Pulmonary artery endothelial cell (primary cell): ENCODE measurements at places on chromosomes 12 and 14.
A peak's percentile ranks its signal among the peaks of the same experiment; 100 is the strongest.

GRCh38 chr12:78929075-78929418 lies 64.5 kb downstream of the SYT1 start:
- DNase-seq, result no peak

GRCh38 chr12:104275689-104276088 lies 27.9 kb upstream of the EID3 start:
- DNase-seq, result no peak

DNA sequence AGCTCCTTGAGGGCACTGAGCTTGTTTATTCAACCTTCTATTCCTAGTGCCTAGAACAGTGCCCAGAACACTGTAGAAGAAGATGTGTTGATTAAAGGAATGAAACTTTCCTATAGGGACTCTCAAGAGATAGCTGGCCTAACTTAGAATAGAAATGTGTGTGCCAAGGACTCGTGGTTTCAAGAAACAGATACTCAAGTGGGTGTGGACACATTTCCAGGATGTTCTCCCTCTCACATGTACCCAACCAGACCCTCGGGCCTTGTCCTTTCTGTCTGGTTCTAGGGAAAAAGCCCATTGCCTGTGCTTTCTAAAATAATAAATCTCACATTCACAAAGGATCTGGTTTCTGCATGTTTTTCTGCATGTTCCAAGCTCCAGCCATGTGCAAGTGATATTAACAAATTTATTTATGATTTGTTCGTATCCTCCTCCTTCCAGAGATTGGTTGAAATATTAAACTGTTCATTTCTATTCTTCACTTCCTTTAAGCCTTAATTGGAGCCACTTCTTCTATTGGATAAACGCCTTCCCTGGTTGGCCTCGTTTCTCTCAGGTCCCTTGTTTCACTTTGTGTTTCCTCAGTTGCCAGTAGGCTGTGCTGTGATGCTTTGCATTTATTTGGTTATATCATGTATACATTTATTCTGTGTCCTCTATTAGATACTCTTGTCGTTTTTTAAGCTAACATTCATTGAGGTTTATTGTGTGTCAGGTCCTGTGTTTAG lies 89.8 kb downstream of the CRADD start:
- no peak for DNase-seq

DNA sequence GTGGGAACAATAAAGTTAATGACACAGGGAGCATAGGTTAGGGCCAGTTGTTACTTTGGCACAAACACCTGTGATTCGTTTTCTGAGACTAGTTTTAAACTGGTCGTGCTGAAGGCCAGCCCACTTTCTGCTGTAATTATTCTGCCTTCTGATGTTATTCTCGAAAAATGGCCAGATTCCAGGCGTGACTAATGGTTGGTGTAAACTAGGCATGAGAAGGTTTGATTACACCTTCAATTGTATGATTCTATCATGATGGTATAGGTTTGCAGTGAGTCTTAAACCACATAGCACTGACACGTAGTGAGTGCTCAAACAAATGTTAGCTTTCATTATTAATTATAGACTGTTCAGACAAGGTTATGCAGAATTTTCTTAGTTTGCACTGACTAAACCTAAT lies 39.0 kb downstream of the CKB start:
- peak; percentile 30 for DNase-seq

- DNase-seq, result no peak
These were observed 2.9 kb upstream of the RTL1 start for GRCh38 chr14:100906420-100906819.

DNA sequence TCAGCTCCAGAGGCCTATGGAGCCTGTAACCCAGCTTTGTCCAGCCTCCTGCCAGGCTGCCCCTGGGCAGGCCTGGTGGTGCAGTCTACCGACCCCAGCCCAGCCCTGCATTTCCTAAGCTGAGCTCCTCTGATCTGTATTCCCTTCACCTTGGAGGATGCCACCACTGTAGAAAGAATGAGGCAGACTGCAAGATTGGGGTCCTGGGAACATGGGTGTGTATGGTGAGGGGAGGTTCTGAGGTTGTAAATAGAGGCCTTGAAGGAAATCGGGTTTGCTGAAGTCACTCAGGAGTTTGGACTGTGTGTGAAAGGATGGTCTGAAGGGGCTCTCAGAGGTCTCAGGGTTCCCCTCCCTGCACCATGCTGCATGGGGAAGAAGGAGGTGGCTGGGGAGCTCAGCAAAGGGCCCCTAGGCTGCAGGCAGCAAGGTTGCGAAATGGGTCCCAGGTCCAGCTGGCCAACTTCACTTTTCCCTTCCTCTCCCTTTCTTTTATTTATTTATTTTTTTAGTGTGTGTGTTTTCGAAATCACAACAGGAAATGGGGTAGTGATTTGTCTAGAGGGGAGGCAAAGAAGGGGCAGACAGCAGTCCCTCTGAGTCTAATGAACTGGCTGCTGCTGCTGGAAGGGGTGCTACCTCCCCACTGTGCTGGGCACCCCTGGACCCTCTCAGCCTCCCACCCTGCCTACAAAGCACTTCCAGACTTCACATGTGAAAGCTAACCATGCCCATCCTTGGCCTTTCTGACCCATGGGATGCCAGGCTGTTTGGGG lies 1.2 kb upstream of the LRP1-AS start:
- no peak for DNase-seq

DNA sequence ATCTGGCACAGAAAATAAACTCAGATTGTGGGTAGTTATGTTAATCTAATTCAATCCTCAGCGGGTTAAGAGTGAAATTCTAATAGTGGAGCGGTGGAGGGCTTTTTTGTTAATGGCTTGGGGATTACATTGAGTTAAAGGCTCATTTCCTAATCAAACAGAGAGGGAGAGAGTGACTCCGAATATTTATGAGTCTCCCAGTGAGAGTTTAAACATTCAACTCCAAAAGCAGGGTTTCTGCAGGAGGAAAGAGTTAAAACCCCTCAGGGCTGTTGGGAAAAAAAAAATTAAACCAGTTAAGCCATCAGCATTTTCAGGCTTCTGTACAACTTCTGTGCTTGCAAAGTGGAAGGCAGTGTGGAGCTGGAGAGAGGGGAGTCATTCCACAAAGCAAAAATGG lies 62.1 kb upstream of the ESRRB start:
- no peak for DNase-seq

GRCh38 chr14:47427629-47428028 lies 247.8 kb downstream of the MDGA2 start:
- DNase-seq, result no peak

DNA sequence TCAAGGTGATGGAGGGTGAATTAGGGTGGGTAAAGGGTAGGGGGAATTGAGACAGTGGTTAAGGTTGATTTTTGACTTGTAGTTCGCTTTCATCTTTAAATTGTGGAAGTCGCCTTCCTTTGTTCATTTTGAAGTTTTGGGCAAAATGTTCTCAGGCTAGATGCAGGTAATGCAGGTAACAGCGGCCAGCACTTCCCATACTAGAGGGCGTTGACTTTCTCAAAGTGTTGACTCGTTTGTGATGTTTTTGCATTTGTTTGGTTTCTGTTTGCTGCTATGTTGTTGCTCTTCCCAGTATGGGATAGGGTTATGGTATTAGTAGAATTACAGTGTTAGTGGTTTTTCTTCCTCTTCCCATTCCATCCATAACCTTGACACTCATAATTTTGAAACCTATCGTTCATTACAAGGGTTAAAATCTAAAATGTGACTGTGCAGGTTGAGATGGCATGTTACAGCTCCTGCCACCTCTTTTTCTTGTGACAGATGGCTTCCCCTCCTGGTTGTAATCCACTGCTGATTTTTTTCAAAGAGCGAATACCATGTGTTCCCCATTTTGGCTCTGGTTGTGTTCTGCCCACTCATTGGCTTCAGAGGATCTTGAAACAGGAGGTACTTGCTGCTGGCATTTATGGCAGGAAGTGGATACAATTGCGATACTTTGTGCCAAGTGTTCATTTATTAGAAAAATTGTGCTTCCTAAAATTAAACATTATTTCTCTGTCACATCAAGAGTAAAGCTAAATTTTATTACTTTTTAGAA lies 57.1 kb downstream of the ERC1 start:
- no peak for DNase-seq

DNA sequence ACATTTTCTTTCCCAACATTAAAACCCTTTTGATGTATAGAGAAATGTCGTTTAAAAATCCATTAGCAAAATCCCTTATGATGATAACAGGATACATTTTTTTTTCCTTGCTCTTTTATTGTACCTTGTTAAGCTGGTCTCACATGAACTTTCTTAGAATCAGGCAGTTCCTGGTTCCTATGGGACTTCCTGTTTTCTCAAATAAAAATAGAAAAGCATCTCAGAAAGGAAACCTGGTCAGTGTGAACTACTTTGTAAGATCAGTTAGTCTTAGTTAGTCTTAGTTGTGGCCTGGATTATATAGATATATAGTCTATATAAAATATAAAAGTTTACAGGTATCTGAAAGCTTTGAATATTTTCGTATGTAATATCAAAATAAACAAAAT lies 40.3 kb downstream of the LEMD3 start:
- peak; percentile 32 for DNase-seq

GRCh38 chr12:508795-509194 lies 49.1 kb downstream of the B4GALNT3 start:
- no peak for DNase-seq

DNA sequence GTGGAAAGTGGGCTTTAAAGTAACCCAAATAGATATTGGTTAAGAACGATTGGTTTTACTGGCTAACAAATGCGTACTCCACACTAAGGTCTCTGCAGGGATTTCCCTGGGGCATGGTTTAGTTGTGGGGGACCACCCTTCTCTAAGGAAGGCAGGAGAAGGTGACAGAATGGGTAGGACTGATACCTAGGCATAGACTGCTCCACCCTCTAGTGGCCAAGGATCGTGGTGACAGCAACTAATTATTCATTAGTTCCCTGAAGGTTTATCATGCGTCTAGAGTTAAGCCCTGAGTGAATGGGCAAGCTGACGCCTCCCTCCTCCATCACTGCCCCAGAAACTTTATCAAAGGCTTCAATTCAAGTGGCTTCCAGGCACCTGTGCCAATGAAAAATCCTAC lies 9.1 kb downstream of the FAM181A start:
- DNase-seq, result no peak

DNA sequence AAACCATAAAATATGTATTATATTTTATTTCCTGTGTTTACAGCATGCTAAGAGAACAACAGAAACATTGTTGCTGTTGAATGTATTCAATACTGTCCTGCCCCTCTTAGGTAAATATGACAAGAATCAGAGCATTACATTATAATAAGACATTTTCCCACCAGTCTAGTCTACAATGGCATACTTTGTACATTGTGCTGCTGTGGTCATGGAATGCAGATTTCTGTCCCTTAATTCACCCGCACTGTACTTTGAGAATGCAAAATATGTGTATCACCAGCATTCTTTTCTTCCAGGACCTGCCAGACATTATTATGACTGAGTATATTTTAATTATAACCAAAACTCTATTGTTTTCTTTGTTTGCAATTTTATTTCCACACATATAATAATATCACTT lies 16.5 kb upstream of the OR10AD1 start:
- no peak for DNase-seq

DNA sequence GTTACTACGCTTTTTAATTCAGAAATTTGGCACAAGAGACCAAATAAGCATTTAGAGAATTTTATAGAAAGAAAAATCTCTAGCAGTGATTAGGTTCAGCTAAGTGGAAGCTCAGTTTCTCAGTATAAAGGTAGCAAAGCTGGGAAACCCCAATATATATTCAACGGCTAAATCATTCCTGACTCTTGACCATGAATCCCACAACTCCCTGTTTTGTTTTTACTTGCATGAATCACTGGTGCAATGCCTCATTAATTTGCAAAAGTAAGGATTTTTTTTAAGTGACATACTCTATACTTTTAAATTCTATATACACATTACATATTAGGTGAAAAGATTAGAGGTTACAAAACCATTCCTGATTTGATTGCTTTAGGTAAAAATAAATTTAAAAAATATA lies 74.3 kb upstream of the PLEKHG7 start:
- DNase-seq, result no peak

DNA sequence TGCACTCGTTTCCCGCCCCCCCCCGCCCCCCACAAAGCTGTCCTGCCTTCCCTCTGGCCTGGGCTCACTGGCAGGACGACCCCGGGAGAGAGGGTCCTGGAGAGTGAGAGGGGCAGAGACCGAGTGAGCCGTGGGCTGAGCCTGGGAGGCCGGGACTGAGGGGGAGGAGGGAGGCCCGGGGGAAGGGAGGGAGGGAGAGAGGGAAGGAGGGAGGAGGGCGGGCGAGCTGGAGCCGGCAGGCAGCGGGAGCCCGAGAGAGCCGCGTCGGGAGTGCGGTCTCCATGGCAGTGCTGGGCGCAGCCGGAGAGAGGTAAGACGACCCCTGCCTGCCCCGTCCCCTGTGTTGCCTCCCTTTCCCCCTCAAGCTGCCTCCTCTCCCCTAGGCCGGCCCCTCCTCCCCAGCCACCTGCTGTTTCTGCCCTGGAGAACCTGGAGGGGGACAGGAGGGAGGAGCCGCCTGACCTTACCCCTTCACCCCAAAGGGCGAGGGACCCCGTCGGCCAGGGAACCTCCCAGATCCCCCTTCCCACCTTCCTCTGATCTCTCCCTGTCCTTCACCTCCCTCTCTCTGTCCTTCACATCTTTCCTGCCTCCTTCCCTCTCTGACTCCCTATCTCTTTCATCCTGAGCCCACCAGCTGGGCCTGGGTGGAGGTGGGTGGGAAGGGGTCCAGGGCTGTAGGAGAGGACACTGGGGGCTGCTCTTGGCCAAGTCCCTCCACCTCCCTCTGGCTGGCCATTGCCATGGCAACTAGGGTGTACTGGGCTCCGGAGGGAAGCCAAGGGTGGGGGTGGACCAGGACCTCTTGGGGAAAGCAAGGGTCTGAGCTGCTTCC lies at the start of gene GPR162:
Gene GPR162 (plus strand): TSS at position 231 of the 835 bp plus-strand sequence. CDS start 2,078 bp downstream, outside the sequence.
- DNase-seq, result no peak

GRCh38 chr14:104223101-104224041 lies 85.0 kb downstream of the KIF26A start:
- no peak for DNase-seq

- peak; percentile 99 for DNase-seq
These were observed 133.5 kb upstream of the HIF1A start for GRCh38 chr14:61561657-61562276.

DNA sequence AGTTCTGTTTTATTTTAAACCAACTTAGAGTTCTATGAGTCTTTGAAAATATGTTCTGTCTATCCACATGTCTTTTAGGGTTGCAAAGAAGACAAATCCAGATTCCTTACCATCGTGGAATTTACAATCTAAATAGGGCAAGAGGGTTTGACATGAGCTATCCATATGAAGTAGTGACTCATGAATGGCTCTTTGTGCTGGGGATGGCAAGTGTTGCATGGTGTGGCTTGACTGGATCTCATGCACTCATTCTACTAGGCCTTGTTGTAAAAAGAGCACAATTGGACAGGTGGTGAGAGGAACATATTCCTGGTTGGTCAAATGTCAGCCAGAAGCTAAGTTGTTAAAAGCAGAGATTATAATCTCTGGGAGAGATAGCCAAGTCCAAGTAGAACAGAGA lies 509.1 kb downstream of the DIO2 start:
- DNase-seq, result no peak

DNA sequence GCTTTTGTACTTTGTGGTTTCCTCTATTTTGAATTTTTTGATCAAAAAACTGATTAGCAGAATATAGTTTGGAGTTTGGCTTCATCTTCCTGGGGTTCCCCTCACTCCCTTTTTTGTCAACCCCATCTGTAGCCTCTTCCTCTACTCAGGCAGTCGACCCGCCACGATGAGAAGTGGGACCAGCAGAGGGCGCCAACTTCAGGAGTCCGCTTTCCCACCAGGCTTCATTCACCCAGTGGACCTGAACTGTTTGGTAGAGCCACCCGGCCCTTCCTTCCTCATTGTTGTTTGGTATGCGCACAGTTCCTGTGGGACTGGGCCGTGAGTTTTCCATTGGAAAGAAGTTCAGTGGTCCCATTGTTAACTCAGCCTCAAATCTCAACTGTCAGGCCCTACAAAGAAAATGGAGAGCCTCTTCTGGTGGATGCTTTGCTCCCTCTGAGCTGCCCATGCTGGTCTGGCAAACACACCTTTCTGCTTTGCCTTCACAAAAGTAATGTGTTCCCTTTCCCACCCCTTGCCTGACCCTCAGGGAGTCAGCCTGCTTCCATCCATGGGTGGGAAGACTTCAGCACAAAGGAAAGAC lies 21.7 kb downstream of the TMBIM6 start:
- DNase-seq, result peak; percentile 52
